Left lung (tissue), 14 donors: ENCODE measurements at places on chromosomes 5 and 9. TPM values are rescaled to one million over a fixed set of nuclear protein-coding genes. Genes with fewer than 3 reads are reported as not detected.

- DNase-seq, result no peak
- H3K27ac ChIP-seq, result no peak overlapping the region
- H3K4me3 ChIP-seq, result no peak overlapping the region
- H3K4me1 ChIP-seq, result no peaks in the 10 kb centered on the region
Measured at GRCh38 chr5:104650313-104651055, 1087.9 kb upstream of the NUDT12 start.

DNA sequence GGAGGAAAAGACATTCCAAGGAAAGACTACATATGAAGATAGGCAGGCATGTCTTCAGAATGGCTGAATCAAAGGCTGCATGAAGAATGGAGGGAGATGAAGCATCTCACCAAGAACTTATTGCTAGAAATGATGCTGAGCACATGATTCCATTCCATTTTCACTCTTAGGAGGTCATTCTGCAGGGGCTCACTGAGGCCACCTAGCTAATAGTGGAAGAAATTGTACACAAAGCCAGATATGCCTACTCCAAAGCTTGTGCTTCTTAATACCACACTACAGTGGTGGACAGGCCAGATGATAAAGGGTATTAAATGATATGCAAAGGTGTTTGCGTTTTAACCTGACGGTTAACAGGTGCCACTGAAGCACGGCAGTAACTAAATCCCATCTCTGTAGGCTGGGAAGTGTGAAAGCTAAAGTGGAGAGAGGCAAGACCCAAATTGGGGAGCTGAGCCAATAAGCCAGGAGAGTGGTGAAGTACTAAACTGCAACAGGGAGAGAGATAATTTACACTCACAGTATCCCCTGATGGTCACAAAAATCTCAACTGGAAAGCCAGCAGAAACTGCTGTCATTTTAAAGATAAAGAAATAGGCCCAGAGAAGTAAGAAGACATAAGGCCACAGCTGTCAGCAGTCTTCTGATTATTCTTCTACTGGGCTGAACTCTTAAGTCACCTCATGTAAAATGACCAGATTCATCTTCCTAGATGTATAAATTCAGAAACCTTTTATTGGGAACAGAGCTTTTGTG, 14.6 kb downstream of the NDUFA8 start:
- H3K4me1 ChIP-seq, result peaks cover 6% of the 10 kb centered on the region
- no peak for DNase-seq
- no peak overlapping the region for H3K4me3 ChIP-seq
- peaks cover 78% of the 10 kb centered on the region for H3K36me3 ChIP-seq
- H3K27ac ChIP-seq, result no peak overlapping the region

DNA sequence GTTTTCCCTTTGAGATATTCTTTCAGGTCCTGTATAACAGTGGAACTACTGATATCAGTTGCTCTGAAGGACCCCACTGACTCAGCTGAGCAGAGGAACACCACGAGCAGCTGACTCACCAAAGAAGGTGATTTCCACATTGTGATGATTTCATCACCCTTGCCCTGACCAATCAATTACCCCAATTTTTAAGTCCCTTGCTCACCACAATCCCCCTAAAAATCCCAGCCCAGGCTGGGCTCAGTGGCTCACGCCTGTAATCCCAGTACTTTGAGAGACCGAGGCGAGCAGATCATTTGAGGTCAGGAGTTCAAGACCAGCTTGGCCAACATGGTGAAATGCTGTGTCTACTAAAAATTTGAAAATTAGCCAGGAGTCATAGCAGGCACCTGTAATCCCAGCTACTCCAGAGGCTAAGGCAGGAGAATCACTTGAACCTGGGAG, 125.3 kb upstream of the ABCA1 start:
- H3K36me3 ChIP-seq, result no peaks in the 10 kb centered on the region
- no peaks in the 10 kb centered on the region for H3K27me3 ChIP-seq
- no peak for DNase-seq
- no peak overlapping the region for H3K27ac ChIP-seq
- H3K4me3 ChIP-seq, result no peak overlapping the region
- H3K4me1 ChIP-seq, result peaks cover 36% of the 10 kb centered on the region

GRCh38 chr5:168668078-168668477, 88.9 kb upstream of the PANK3 start:
- no peaks in the 10 kb centered on the region for H3K4me1 ChIP-seq
- no peak overlapping the region for H3K27ac ChIP-seq

- no peak overlapping the region for H3K27ac ChIP-seq
- DNase-seq, result no peak
- H3K4me1 ChIP-seq, result peaks cover 22% of the 10 kb centered on the region
- H3K36me3 ChIP-seq, result no peaks in the 10 kb centered on the region
- no peak overlapping the region for H3K4me3 ChIP-seq
- no peaks in the 10 kb centered on the region for H3K27me3 ChIP-seq
Measured at GRCh38 chr5:42590566-42590965, 166.1 kb upstream of the CCDC152 start.

SLC34A3 gene
- 0.12 TPM for total RNA-seq

SHISAL2B gene
- 0.45 TPM for total RNA-seq

KLF4 gene
- total RNA-seq, result 62.2 TPM
